ENCODE measurements at places on chromosomes 5 and 9. TPM values are rescaled to one million over a fixed set of nuclear protein-coding genes. Genes with fewer than 3 reads are reported as not detected.

DNA sequence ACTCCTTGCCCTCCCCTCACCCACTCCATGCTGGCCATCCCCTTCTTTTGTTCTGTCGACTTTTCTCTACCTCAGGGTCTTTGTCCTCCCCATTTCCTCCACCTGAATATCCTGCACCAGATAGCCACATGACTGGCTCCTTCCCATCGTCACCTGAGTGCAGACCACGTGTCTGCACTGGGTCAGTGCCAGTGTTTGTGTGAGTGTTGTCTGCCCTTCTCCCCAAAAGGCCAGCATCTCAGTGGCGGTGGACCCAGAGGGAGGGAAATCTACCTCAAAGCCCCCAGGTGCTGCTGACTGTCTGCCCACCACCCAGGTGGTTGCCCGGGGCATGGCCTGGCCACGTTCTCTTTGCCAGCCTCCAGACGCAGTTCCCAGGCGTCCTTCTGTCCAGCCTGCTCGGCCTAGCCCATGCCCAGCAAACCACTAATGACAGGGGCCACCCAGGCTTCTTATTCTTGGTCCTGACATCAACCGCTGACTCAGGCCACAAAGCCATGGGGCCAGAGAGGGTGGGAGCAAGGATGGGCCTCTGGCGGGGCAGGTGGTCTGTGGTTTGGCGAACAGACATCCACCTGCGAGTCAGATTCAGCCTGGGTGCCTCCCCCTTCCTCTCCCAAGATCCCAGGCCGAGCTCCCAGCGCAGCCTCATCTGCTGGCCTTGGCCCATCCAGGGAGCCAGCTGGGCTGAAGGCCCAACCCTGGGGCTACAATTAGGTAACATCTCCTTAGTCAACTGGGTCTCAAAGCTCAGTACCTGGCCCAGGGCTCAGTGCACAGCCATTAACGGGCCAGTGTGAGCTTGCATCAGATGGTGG is 5.5 kb upstream of the NINJ1 start:
- no peak for DNase-seq

MAMDC2 gene
- total RNA-seq: 1.6 TPM

MYOT gene
- total RNA-seq: 0.08 TPM

- no peak for DNase-seq
These were observed 100.0 kb upstream of the CXCL14 start for GRCh38 chr5:135678640-135679268.
